ENCODE measurements at places on chromosomes 2 and 18.

DNA sequence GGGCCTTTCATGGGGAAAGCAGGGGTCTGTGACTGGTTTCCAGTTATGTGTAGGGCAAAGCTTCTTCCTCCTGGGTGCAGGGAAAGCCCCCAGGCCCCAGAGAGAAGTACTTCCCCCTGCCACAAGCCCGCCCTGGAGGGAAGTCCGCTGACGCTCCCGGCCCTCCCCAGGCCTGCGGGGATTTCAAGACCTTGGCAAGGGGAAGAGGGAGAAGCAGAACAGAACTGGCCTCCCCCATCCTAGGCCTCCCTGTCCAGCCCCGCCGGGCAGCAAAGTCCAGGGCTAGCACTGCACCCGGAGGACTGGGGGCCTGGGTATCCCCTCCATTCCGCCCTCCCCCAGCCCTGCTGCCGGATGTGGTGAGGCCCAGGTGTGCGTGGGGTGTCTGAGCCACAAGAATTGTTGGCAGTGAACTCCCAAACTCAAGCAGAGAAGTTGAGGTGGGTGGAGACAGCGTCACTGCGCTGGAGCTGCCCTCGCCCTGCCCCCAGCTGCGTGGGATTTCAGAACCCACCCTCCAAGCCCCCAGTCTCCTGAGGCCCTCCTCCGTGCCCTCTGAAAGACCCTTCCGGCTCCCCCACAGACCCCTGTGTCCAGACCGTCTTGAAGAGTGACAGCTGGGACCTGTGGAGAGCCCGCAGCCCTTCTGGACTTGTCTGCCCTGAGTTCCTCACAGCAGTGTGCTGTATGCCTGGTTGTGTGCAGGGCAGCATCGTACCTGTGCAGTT lies 1.1 kb upstream of the DUSP2 start:
- DNase-seq: no peak

DNA sequence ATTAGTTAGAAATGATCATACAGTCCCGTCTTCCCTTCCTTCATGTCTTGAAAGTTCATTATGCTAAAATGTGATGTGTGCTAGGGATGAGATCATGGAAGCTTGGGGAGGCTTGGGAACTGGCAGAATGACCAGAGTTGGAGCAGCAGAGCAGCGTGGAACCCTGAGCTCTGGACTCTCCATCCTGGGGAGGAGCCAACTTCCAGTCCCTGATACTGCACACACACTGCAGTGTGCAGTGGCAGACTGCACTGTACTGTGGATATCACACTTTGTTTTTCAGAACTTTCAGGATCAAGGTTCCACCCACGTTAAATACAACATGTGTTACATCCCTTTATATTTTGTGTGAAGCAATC lies 27.3 kb upstream of the GREB1 start:
- no peak for DNase-seq

- no peak for DNase-seq
Observed at GRCh38 chr18:3660739-3661515, 211.0 kb downstream of the TGIF1 start.

GRCh38 chr18:75226286-75226955 lies 15.8 kb downstream of the TSHZ1 start:
- no peak for DNase-seq

- DNase-seq: no peak
Observed at GRCh38 chr2:182080493-182080892, 94.8 kb downstream of the PPP1R1C start.

DNA sequence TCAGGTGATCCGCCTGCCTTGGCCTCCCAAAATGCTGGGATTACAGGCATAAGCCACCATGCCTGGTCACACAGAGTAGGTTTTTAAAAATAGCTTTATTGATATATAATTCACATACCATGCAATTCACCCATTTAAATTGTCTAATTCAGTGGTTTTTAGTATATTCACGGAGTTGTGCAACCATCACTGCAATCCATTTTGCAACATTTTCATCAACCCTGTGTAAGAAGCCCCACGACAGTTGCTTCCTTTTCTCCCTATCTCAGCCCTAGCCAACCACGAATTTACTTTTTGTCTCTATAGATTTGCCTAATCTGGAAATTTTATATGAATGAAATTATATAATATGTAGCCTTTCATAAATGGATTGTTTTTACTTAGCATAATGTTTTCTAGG lies 266.4 kb downstream of the NAPG start:
- no peak for DNase-seq

DNA sequence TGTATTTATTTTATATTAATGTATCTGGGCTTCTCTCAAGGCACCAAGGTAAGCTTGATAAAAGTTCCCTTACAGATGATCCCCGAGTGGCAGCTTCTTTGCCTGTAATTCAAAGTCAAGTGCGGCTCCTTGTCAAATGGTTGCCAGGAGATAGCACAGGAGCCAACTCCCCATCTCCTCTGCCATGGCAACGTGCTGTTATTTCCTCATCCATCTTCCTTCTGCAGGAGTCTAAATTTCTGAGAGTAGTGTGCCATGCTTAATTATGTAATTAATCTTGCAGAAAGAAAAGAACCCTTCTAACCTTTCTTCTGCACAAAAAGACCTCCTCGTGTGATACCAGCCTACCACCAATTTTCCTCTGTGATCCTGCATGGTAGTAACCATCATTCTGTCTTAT lies 46.2 kb upstream of the ACMSD start:
- no peak for DNase-seq

GRCh38 chr18:476251-476664 lies 24.2 kb downstream of the COLEC12 start:
- DNase-seq: no peak

DNA sequence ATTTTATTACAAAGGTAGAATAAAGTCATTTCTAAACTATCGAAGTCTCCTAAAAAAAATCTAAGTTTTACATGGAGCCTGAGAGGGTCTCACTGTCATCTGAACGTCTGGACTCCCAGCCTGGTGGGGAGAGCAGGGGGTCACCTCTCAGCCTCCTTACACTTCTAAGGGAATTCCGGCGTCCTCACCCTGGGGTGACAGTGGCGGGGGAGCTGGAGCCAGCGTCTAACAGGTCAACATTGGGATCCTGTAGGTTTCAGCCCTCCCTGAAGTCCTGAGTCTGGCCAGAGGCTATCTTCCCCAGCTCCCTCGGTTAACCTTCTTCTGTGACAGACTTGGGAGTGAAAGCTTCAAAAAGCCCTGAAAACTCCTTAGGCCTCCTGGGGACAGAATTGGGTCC lies 34.6 kb upstream of the GLI2 start:
- no peak for DNase-seq

DNA sequence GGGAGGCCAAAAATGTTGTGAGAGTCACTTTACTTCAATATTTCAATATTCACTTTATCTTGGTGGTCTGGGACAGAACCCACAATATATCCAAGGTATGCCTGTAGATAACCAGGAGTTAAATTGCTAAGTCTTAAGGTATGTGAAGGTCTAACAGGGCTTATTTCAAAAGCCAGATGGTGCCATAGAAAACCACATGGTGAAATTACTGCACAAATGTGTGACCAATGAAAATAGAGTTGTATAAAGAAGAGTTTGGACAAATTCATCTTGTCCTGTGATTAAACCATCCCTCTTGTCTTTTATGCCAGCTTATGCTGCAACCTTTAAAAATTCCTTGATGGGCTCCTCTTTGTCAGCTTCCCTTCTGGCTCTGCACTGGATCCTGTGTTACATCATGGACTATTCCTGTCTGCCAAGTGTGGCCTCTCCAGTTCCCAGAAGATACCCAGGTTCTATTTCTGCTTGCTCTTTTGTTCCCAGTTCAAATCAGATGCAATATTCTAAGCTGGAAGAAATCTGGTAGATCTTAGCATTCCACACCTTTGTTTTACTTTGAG lies 46.8 kb downstream of the ANTXR1 start:
- DNase-seq: no peak

DNA sequence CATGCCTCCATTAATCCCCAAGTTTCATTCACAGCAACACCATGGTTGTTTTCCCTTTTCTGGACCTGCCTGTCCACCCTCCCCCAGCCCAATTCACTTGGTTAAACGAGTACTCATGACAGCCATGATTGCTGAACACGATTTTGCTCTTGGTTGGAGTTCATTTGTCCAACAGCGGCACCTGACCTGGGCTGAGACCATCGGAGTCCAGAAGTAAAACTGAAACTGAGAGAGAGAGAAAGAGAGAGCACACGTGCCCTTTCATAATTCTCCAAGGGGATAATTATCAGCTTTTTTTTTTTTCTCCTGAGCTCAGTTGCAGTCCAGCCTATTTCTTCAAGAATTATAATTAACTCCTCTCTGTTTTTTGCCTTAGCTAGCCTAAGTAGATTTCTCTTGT lies 13.7 kb upstream of the KIF5C start:
- no peak for DNase-seq

DNA sequence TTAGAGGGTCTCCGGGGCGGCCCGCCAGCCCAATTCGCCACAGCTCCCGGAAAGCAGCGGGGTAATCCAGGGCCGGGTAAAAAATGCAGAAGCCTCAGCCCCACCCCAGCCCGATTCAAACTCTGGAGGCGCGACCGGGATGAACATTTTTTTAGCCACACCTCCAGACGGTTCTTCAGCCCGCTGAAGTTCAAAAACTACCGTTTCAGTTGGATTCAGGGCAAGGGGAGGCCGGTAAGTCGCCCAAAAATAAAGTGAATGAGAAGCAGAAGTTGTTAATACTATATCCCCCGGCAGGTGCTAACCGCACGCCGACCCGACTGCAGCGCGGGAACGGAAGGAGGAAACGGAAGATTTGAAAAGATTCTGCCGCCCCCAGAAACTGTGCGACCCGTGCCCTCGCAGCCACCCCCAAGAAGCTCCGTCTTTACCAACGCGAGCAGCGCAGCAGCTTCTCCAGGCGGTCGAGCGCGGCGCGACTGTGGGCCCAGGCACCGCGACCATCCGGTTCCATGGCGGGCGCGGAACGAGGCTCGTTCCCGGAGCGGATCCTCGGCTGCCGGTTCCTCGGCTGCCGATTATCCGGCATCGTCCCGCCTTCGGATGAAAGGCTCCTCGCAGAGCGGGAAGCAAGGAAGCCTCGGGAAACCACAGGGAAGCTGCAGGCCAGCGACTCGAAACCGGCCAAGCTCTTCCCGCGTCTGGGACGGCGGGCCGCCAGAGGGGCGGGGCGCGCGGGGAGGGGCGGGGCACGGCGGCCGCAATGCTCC lies at the start of gene BARD1:
BARD1 (minus strand) TSS at position 703 of the 770 bp plus-strand sequence; CDS start at position 589, 114 bp downstream.
- DNase-seq: no peak

DNA sequence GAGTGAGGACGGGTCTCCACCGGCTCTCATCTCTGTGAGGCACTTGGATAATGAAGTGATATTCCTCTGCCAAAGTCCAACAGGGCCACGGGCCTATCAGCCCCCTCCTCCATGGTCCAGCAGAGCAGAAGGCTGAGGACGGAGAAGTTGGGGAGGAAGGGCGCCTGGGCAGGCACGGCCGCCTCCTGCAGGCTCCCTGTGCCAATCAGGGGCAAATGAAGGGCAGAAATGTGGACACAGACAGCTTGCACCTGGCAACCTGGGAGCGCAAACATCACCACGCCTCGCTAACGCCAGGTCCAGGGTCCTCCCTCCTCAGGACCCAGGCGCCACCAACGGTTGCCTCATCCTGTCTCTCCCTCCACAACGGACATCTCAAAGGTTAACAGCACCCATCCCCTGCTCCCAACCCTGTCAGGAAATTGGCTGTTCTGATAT lies 24.3 kb downstream of the SMAD7 start:
- DNase-seq: no peak

DNA sequence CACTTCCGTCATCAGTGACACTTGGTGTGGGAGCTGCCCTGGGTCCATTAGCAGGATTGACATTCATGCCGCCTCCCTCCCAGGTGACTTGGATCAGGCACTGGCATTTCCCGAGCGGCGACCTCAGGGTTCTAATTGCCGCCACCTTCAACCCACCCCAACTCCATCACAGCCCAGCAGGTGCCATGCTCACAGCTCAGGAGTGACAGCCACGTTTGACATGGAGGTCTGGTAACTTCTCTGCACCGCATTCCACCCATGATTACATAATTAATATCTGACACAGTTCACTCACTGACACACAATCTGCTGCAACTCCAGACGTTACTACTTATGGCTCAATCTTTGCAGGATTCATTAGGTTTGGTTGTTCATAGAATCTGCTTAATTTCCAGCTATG lies 450.9 kb upstream of the MYT1L start:
- no peak for DNase-seq

DNA sequence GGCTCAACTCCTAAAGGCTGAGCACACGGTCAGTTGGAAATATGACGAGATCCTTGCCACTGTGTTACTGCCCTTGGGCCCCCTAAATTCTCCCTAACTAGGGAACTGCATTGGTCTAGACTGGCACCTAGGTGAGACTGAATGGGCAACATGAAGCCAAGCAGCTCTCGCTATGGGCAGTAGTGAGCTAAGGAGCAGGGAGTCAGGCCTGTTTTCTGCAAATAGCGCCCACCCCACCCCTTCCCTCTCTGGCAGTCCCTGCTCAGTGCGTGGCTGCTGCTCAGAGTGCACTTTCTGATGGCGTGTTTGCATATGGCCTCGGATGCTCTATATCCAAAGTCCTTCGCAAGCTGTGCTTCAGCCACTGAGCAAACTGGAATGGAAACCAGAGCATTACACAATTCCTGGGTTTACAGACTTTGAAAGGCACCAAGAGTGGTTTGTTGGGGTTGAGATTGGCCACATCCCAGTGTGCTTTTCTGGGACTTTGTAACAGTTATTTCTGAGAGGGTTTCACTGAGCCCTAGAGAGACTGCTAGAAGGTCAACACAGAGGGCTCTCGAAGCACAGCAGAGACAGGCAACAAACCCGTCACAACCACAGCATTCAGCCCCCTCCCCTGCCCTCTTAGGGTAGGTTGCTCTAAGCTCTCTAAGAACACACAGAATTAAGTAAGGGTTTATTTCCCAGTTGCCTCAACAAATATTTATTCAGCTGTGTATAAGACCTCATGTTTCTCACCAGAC lies 419.9 kb downstream of the STK39 start:
- DNase-seq: no peak

- DNase-seq: no peak
Observed at GRCh38 chr18:47983055-47983454, 52.6 kb upstream of the SMAD2 start.

- no peak for DNase-seq
Observed at GRCh38 chr2:219296631-219297391, 12.4 kb downstream of the PTPRN start.

DNA sequence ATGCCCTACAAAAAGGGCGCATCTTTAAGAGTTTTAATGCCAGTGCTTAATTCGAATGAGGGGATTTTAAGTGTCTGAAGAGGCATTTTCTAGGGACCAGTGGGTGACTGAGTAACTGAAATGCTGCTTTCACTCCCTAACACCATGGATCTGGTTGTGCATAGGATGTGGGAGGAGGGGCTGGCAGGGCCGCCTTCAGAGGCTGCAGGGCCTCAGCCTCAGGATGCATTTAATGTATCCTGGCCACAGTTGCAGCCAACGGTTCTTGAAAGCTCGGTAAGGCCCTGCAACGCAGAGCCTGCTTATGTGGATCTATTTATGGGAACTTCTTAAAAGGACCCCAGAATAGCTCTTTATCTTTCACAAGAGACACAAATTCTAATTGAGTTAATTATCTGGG lies 25.8 kb upstream of the IL18RAP start:
- DNase-seq: no peak

GRCh38 chr2:169091256-169091655 lies 21.9 kb downstream of the DHRS9 start:
- no peak for DNase-seq

DNA sequence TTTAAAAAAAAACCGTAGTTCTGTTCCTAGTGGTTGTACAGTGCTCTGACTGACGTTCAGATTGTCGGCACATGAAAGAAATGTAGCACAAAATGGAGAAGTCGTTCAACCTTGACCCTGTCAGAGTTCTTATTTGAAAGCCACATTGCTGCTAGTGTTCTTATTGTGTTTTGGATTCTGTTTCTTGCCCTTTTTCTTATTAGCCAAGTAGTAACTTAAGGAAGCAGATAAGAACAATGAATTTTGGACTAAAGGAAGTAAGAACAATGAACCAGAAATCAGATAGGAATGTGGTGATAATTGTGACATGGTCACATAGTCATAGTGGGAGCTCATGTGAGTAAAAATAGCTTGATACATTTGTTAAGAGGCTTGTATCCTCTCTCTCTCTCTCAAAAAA lies 45.9 kb downstream of the RPIA start:
- DNase-seq: no peak
